ENCODE measurements at places on chromosomes 5 and 9.

DNA sequence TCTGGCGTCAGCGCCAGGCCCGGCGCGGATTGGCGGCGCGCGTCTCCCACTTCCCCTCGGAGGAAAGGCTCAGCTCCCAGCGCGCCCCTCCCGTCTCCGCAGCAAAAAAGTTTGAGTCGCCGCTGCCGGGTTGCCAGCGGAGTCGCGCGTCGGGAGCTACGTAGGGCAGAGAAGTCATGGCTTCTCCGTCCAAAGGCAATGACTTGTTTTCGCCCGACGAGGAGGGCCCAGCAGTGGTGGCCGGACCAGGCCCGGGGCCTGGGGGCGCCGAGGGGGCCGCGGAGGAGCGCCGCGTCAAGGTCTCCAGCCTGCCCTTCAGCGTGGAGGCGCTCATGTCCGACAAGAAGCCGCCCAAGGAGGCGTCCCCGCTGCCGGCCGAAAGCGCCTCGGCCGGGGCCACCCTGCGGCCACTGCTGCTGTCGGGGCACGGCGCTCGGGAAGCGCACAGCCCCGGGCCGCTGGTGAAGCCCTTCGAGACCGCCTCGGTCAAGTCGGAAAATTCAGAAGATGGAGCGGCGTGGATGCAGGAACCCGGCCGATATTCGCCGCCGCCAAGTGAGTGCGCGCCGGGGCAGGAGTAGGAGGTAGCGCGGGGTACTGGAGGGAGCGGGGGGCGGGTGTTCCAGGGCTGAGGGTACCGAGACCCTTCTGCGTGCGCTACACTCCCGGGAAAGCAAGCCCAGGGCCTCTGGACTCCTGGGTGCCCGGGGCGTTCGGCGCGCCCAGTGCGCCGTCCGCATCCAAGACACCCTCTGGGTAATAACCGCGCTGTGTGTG lies at the start of gene MSX2:
TSS of gene MSX2 (plus strand) at position 99 of the 777 bp plus-strand sequence. CDS start at position 177, 78 bp downstream.
- DNase-seq = peak; percentile 93

GRCh38 chr9:137656416-137656815 lies 37.6 kb downstream of the EHMT1 start:
- DNase-seq = no peak

DNA sequence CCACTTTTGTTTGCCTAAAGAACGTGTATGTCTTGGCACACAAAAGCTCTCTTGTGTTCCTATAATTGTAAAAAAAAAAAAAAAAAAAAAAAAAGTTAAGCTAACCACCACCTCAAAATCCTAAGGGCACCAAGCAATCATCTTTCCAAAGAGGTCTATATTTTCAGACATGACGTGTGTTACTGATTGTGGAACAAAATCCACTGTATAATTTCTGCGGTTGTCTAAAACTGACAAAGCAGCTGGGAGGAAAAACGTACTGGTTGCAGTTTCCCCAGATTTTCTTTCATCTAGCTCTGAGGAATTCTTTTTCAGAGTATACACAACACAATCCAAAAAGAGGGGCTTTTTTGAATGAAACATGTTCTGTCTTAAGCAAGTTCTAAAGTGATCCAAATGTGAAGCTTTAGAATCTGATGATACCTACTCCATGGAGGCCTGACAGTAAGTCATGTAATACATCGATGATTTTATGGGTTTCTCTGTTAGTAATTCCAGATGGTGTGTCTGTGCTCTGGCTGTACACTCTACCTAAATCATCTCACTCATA lies 375.6 kb upstream of the NUDT12 start:
- no peak for DNase-seq

GRCh38 chr5:112356178-112356956 lies 62.7 kb downstream of the EPB41L4A start:
- DNase-seq = no peak

DNA sequence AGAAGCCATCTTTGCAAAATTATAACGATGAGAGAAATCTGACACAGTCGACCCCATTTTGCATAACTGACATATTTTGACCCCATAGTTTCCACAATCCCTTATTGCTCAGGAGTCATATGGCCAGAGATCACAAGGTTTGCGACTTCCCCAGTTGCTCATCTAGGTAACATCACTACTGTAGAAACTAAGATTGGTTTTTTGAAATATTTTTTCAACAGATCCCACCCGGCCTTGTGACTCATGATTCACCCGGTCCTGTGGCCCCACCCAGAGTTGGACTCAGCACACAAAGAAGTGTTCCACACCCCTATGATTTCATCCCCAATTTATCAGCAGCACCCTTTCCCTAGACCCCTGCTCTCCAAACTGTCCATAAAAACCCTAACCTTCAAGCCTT lies 50.2 kb downstream of the TIMD4 start:
- no peak for DNase-seq

- DNase-seq = no peak
Observed at GRCh38 chr9:2229109-2229721, 214.1 kb downstream of the SMARCA2 start.

DNA sequence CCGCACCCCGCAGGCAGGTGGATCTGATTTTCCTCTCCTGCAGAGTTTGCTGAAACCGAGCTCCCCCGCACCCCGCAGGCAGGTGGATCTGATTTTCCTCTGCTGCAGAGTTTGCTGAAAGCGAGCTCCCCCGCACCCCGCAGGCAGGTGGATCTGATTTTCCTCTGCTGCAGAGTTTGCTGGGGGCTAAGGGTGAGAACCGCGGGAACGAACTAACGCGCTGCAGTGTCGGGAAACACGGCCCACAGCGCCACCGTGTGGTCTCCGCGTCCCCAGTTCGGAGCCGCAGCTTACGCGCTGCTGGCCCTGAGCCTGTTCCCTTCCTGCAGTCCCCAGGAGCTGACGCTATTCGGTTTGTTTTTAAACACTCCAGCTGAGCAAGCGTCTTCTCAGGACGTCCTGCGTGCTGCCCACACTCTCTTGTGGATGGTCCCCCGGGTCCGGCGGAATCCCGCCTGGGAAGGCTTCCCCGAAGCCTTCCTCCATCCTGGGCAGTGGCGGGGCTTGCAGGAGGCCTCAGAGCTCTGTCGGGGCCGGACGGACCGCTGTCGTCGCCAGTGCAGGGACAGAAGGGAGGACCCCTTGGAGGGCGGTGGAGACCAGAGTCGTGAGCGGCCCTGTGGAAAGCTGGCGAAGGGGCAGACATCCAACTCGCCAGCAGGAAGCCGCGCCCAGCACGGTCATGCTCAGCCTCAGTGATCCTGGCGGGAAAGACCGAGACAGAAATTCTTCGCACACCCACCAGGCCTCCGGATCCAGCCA lies 121.2 kb upstream of the LPCAT1 start:
- DNase-seq = peak; percentile 92

DNA sequence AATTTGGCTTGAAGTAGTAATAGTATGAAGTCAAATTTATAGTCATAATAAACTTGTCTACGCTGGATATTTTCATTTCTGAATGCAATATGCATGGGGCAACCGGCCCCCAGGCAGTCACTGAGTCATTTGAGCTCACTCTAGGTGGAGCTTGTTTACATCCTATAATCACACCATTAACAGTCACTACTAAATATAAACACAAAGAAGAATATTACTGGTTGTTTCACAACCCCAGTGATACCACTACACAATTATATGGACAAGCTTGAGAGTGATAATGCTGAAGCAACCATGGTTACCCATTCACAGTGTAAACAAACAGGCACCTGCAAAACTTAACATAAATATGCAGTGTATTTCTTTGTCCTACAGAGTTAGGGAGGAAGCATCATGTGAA lies 68.7 kb downstream of the MARCHF3 start:
- no peak for DNase-seq

DNA sequence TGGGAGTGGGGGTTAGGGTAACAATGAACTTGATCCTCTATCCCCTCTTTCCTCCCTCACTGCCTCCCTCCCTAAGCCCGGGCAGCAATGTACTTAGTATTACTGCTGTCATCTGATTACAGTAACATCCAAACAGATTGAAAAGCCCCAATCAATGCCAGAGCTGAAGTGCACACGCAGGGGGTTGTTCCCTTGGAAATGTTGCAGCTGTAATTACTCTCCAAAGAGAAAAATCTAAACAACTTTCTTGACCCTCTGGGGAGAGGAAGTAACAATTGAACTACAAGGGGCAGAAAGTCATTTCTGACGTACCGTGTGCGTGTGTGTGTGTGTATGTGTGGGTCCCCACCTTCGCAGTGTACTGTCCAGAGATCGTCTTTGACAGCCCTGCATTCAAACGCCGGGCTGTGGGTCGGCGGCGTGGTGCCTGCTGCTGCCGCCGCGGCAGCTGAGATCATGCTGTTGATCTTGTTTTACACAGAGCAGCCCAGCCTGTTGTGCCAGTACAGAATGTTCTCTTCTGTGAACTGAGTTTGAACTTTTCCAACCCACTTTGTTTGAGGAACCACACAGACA lies 66.0 kb upstream of the KLF9 start:
- peak; percentile 94 for DNase-seq

DNA sequence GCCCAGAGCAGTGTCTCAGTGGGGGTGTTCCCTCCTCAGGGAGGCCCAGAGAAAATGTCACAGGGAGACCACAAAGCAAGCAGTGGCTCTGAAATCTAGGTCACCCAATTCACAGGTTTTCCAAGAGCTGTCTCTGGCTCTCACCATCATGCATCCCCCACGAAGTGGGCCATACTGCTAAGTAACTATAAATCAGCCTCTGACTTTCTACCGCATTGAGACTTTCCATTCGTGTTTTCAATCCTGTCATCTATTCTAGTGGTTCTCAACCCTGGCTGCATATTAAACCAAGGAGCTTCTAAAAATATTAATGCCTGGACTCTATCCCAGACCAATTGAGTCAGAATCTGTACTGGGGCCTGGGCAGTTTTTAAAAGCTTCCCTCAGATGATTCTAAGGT lies 2.0 kb upstream of the C1QTNF3 start:
- DNase-seq = no peak

GRCh38 chr9:1960342-1961042 lies 54.7 kb upstream of the SMARCA2 start:
- peak; percentile 48 for DNase-seq

DNA sequence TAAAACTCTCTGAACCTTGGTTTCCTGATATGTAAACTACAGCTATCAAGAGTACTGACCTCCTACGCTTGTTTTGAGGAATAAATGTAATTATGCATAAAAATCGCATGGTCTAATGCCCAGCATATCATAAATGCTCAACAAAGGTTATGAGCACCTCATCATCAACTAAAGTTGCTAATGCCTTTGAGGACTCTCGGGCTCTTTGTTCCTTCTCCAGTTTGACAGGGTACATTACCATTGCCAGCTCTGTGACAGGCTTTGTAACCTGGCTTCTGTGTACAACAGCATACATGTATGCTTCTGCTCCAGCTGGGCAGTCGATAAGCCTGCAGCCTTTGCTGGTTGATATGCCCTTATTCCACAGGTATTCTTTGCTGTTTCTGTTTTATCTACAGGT lies 95.2 kb downstream of the C9orf152 start:
- DNase-seq = no peak

DNA sequence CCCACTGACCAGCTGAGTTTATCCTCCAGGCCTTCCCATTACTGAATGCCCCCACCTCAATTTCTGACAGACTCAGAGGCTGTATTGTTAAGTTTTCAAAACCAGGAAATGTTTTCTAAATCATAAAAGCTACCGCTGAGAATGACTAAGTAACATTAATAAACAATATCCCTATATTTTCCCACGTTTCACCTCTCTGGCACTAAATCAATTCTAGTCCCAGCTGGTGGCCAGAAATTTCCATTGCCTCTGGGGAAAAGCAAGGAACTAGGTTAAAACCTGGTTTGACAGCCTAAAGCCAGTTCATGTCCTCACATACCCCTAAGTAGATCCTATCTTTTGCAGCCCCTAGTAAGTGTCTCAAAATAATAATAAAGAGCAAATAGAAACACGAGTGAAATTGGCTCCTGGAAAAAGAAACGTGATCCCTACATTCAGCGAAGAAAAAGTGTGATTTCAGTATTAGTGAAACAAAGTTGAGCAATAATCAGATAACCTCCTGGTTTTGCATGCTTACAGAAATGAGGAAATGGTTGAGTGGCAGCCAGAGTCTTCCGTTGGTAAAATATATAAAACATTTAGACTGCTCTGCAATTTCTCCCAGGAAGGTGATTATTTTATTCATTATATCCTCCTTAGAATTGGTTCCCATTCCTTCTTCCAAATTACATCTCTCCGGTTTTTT lies 110.9 kb downstream of the ESM1 start:
- DNase-seq = no peak

DNA sequence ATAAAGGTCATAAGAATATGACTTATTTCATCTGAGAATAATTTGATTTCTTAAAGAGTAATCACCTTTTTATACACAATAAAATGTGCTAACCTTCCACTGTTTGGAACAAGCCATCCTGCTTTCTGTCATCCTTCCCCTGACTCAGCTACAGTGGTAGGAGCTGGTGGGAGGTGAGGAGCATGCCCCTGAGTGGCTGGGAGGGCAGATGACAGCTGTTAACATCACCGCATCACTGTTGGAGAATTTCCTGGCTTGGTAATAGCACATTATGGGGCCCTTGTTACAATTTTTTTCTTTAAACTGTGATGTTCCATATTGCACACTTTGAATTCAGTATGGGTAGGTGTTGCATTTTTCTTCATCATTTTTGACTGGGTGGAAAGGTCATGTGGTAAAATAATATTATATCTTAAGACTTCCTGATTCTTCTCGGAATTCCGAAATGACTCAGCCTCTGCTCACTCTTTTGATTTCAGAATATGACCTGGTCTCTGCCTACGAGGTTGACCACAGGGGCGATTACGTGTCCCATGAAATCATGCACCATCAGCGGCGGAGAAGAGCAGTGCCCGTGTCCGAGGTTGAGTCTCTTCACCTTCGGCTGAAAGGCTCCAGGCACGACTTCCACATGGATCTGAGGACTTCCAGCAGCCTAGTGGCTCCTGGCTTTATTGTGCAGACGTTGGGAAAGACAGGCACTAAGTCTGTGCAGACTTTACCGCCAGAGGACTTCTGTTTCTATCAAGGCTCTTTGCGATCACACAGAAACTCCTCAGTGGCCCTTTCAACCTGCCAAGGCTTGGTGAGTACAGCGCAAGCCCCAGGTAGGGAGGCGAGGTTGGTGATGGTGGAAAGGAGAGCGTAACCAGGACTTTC lies 5.8 kb downstream of the ADAMTS16 start:
- no peak for DNase-seq

GRCh38 chr5:881551-881935 lies 11.1 kb downstream of the BRD9 start:
- DNase-seq = no peak

- DNase-seq = no peak
Observed at GRCh38 chr5:173839117-173839713, 48.9 kb upstream of the CPEB4 start.
